ENCODE measurements at places on chromosomes 16 and 17. TPM values are rescaled to one million over a fixed set of nuclear protein-coding genes. Genes with fewer than 3 reads are reported as not detected.

- DNase-seq = no peak
These were observed 19.6 kb downstream of the PIK3R6 start for GRCh38 chr17:8847891-8848290.

DNA sequence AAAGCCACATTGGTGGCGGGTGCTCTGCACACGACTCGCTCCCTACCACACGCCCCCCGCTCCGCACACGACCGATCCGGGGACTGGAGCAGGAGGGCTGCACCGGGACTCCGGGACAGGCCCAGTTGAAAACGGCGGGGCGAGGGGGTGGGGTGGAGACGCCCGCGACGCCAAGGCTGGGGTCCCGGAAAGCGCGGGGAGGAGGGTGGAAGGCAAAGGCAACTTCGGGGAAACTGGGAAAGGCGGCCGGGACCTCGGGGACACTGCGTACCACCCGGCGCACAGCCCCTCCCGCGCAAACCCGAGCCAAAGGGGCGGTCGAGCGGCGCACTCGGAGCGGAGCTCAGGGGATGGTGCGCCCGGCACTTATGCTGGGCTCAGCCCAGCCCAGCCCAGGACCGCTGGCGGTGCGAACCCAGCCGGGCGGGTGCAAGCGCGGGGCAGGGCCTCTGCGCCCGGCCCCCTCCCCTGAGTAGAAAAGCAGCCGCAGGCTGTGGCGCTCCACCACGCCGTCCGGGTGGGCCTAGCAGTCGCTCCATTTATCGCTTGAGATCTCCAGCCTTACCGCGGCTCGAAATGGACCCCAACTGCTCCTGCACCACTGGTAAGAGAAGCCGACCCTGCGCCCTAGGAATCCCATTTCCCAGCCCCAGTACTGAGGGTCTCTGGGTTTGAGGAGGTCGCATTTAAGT, at the start of gene MT1M:
TSS of gene MT1M (plus strand) at position 504 of the 692 bp plus-strand sequence. CDS start at position 577, 73 bp downstream.
- DNase-seq = no peak

ZACN gene
- total RNA-seq = not detected

GRCh38 chr17:71441098-71441497, 679.7 kb upstream of the SOX9 start:
- peak; percentile 91 for DNase-seq

EXOC7 gene
- 136 TPM for total RNA-seq

- no peak for DNase-seq
These were observed 63.5 kb upstream of the GPR139 start for GRCh38 chr16:20137194-20137593.

Data from HFFc6 (cell line).